Iris pigment epithelial cell (primary cell): ENCODE measurements at places on chromosomes 5 and 9.

DNA sequence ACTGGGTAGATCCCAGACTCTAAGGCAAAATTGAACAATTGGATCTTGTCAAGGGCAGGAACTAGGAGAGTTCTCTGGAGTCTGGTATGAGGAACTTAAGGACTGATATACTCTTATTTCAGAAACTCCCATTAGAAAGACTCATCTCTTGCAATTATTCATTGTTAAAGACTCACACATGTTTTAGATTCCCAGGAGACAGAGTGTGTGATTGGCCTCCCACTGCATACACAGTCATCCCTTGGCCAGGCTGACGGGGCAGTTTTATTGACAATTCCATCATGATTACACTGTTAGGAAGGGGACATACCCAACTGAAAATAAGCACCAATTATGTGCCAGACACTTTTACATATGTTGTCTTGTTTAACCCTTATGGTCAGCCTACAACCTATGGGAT, 347.2 kb downstream of the DMAC1 start:
- no peak for DNase-seq

GRCh38 chr9:16121601-16122286, 568.9 kb downstream of the CCDC171 start:
- peak; percentile 75 for DNase-seq

DNA sequence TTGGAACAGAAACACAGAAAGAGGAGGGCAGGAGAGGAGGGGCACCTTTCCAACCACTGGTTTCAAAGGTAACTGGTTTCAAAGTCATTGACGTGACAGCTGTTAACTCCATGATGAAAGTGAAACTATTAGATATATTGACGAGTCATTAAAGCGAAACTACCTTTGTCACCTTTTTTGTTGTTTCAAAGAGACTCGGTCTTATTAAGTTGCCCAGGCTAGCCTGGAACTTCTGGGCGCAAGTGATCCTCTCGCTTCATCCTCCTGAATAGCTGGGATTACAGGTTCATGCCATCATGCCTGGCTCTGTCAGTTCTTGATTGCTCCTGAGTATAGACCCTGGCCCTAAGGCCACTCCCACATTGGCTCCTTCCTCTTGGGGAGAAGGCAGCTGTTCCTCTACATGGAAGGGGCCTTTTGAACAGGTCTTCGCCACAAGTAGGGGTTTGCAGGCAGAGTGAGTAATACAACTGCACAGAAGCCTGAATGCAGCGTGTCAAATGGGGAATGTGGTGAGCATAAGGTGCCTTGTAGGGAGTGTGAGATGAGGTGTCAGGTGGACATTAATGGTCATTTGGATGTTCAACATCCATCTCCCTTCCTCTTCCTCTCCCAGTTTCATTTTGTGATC, 3.4 kb upstream of the F12 start:
- DNase-seq = no peak

- DNase-seq = no peak
Observed at GRCh38 chr5:109199799-109200620, 209.8 kb downstream of the PJA2 start.

DNA sequence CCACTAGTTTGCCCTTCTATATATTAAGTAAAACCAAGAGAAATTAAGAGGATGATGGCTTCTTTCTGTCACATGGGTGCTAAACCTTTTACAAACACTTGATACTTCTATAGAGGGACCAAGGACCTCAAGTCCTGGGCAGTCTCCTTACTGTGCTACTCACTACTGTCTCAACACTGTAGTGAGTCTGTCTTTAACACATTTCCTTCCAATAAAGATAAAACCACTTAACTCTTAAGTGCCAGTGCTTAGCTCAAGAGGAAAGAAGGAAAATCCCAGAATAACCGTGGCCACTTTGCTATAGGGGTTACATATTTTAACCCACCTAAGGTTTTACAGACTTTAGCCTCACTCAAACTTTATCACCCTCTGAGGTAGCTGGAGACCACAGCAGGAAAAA, 4.4 kb upstream of the GRPEL2 start:
- DNase-seq = no peak

- DNase-seq = no peak
Observed at GRCh38 chr9:126154182-126154827, 172.3 kb upstream of the MVB12B start.

GRCh38 chr9:71549023-71549422, 219.3 kb downstream of the CEMIP2 start:
- DNase-seq = no peak

- no peak for DNase-seq
Observed at GRCh38 chr5:141935538-141935937, 11.9 kb downstream of the DELE1 start.

GRCh38 chr5:23072179-23072578, 219.0 kb upstream of the CDH12 start:
- DNase-seq = no peak

DNA sequence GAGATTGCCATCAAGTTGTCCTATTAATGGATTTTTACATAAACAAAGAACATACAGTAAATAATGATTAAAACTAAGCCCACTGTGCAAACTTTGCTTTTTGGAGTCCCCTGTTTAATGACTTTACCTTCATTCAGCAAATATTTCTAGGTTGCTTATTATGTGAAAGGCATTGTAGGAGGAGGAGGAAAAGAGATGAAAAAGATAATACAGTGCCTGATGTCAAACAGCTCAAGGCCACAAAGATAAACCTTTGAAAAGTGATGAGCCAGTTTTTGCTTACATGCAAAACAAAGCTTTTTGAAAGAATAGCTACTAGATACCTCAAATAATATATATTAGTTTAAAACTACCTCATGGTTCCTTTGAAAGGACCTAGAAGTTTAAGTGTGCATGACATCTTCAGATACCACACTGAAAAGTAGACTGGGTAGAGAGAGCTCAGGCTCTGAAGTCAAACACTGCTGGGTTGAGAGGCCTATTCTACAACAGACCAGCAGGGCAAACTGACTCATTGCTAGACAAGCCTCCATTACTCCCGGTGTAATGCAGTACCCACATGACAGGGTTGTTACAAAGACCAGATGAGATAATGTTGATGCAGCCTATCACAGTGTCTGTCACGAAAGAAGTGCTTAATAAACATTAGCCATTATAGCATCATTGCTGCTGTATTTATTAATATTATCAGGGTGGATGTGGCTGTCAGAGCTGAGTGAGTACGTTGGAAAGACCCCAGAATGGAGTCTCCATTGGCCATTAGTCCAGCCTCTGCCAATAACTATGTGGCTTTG, 11.8 kb downstream of the DEPDC1B start:
- DNase-seq = peak; percentile 80

DNA sequence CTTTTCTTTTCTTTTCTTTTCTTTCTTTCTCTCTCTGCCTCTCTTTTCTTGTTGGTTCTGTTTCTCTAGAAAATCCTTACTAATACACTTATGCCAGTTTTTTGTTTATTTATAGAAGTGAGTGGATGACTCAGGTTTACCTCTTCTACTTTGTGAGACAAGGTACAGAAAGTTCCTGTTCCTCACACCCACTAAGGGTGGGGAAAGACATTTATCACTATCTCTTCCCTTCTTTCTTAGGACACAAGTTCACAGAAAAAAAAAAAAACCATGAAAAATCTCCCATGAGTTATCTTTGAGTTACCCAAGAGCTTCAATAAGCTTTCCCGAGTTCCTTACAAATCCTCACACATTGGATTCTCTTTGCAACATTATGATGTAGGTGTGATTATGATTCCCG, 60.9 kb upstream of the CD180 start:
- no peak for DNase-seq
